ENCODE measurements at places on chromosomes 6 and 20. TPM values are rescaled to one million over a fixed set of nuclear protein-coding genes. Genes with fewer than 3 reads are reported as not detected.

The CNBD2 gene
- 3.3 TPM for total RNA-seq

The DEFB128 gene
- not detected for total RNA-seq

DNA sequence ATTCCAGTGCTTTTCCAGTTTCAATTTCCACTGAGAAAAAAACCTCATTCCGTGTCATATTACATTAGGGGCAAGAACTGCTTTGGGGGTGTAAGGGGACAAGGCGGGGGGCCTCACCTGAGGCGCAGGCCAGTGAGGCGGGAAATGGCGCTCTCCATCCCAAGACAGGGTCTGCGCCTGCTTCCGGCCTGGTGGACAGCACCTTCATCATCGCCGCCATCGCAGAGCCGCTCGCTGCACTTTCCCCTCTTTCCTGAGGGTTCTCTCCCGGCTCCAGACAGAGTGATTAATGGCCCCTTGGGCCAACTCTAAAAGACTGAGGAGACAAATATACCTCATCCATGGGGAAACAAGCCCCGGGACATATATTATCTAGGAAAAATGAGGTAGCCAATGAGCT is 270.0 kb upstream of the SOX4 start:
- DNase-seq = no peak

DNA sequence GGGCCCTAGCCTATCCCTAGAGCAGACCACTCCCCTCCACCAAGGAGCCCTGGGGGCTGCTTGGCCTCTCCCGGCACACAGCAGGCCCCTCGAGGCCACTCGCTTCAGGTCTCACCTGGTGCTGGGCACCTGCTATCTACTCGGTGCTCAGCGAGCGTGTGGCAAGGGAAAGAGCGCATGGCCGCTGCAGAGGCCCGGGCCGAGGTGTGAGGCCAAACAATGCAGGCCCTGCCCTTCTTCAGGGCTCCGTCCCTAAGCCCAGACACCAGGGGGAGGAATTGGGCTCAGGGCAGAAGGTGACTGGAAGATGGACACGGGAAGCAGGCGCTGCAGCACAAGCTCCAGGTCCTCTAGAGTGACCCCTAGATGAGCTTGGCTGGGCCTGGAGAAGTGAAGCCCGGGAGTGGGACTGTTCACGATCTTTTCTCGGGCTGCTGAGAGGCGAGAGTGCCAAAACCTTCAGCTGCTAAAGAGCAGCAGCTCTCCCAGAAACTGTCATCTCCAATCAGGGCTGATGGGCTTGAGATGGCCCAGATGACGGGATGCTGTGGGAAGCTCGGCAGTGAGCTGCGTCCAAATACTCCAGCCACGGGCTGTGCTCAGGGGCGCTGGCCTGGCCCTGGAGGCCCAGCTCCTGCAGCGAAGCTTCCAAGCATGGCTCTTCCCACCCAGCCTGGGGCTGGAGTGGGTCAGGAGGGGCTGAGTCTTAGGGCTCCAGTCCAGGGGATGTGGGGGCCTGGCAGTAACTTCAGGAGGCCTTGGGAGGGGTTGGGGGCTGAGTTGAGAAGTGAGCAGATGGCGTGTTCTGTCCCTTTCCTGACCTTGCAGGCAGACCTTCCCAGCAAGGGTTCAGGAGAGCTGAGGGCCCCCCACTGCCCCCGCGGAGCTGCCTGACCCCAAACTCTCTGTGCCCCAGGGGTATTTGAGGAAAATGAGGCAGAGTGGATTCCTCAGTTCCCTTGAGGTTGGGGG is 43.7 kb downstream of the APCDD1L start:
- peak; percentile 89 for DNase-seq

DNA sequence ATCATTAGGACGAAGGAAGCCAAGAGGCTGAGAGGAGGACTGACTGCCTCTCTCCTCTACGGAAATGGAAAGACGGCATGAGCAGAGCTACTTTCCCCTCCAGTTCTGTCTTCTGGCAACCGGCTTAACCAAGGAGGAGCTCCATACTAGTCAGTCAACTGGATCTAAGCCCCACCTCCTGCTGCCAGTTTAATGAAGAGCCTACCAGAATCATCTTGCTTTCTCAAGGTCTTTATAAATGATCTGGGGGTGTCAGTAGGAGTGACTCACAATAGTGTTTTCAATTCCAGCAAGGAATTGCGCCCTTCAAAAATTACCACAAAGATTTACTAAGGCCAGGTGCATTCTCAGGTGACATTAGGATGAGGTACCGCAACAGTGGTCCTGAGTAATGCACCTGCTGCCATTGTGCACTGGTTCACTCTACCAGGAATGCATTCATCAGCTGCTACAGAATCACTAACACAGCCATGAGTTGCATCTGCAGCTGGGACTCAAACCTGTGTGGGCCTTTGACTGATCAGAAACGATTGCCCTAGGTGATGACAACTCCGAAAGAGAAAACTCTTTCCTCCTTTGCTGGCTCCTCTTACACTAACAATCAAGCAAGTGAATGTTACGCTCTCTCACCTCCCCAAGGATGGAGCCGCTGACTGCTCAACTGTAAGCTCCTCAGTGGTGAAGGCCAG is 2.8 kb downstream of the UQCC2 start:
- DNase-seq = no peak
